ENCODE measurements at places on chromosomes 2 and 18.

DNA sequence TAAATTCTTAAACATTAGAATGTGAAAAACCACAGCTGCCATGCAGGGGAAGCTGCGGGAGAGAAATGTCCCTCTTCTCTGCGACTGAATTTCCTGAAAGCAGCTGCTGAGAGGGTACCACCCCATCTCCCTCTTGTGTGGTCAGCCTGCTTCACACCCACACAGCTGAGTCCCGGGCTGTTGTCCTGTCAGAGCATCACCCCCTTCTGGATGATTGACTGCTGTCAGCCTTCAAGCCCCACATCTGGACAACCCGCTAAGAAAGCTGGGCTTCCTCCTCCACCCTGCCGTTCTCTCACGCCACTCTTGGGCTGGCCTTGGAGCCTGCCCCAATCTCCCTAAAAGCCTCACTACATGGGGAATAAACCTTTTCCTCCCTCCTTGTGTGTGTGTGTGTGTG lies 26.0 kb downstream of the SH3YL1 start:
- no peak for DNase-seq

DNA sequence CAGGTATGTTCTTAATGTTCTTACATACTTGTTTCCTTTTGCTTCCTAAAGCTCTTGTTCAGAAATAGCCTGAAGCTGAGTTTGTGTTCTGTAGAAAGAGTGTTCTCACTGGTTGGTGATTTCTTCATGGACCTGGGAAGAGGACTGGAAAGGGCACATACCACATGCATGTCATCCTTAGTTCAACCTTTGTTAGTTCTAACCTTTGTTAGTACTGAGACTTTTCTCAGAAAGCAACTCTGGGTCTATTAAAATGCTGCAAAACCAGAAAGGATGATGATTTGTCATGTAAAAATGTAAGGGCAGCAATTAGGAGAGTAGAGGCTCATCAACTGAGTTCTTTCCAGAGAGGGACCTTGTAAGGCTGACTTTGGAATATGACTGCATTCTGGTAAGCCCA lies 2.5 kb upstream of the FAP start:
- no peak for DNase-seq

DNA sequence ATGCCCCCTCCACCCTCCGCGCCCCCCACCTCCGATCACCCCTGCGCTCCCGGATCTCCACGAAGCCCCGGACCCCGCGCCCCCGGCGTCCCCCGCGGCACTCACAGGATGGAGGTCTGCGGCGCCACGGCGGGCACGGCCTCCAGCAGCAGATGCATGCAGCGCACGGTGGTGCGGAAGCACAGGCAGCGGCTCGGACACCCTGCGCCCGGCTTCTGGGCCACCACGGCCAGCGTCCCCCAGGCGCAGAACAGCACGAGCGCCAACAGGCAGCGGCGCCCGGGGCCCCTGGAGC lies 217 bp downstream of the PXDN start:
- DNase-seq: peak; percentile 90

GRCh38 chr2:66428986-66429612 lies 5.8 kb upstream of the MEIS1 start:
- peak; percentile 80 for DNase-seq

DNA sequence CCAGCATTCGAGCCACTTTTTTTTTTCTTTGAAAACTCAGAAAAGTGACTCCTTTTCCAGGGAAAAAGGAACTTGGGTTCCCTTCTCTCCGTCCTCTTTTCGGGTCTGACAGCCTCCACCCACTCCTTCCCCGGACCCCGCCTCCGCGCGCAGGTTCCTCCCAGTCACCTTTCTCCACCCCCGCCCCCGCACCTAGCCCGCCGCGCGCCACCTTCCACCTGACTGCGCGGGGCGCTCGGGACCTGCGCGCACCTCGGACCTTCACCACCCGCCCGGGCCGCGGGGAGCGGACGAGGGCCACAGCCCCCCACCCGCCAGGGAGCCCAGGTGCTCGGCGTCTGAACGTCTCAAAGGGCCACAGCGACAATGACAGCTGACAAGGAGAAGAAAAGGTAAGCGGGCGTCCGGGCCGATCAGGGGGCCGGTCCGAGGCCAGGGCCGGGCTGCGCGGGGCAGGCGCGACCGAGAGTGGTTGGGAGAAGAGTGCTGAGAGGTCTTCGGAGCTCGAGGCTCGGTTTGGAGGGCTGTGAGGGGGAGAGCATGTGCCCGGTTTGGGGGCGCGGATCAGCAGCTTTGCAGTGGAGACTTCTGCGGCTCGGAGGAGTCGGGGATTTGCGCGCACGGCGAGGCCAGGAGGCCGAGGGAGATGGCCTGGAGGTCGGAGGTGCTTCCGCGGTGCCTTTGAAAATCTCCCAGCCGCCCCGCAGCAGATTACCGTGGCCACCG lies 502 bp downstream of the EPAS1 start:
- DNase-seq: peak; percentile 47

- no peak for DNase-seq
These were observed 354.9 kb downstream of the PTPRM start for GRCh38 chr18:7921938-7922587.

- no peak for DNase-seq
These were observed 12.6 kb downstream of the IL1R1 start for GRCh38 chr2:102154946-102155702.

GRCh38 chr2:226488034-226488433 lies 311.6 kb downstream of the IRS1 start:
- DNase-seq: no peak

- no peak for DNase-seq
These were observed 117.6 kb downstream of the NEDD4L start for GRCh38 chr18:58161659-58162058.

DNA sequence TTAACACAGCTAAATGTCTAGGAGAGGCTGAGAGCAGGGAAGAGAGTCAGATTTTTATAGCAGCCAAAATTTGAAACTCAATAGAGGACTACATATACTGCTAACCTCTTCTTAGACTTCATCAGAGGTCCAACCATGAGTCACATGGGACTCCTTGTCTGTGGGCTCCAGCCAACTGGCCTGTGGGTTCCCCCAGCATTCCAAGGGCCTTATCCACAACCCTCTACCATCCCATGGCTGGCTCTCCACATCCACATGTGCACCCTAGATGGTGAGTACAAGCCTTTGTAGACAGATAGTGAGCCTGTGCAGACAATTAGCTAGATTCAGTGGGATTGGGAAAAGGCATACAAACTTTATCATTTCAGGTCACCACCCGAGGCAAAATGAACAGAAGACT lies 901.9 kb upstream of the ZEB2 start:
- DNase-seq: no peak

Data from NCI-H1417 (cell line).